ENCODE measurements at places on chromosomes 4 and X.

GRCh38 chrX:131828482-131828881, 194.6 kb upstream of the STK26 start:
- no peak for DNase-seq

- DNase-seq, result no peak
These were observed 395.3 kb downstream of the STPG2 start for GRCh38 chr4:97747945-97748344.

- DNase-seq, result no peak
These were observed 31.1 kb upstream of the MXRA5 start for GRCh38 chrX:3377560-3377959.

DNA sequence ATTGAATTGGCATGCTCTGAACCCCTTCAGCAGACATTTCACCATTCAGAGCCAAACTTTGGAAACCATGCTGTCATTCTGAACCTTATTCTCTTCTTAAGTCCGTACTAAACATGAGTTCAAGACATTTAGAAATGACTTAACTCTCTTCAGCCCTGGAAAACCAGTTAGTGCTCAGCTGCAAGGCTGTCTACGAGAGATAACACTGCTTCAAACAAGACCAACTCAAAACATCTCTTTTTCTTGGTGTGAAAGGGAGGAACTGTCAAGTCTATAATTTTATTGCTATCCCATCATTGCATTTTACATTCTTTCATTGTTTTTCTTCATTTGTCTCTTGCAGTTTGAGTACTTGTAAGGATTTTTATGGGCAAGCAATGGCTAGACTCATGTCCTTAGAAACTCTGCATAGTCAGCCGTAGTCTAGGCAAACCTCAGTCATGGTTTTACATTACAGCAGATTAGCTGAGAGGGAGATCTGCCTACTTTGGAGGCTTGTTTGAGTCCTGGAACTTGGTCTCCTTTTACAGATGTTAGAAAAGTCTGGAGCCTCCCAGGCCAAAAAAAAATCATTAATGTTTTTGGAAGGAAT, 120.6 kb upstream of the JADE1 start:
- no peak for DNase-seq

DNA sequence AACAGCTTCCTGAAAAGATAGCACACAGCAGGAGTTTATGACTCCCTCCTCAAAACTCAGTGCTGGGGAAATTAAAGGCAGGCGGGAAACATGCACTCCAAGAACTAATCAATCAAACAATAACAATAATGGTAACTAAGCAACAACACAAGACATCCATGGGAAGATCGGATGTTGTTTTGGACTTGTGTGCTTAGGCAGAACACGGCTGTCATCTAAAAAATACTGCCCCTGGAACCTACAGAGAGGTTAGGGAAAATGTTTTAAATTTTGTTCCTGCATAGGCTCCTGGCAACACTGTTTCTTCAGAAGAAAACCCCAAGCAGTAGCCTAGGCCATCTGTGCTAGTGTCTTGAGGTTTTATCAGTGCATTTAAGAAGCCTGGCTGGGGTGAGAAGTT, 1378.2 kb downstream of the STIM2 start:
- DNase-seq, result no peak

DNA sequence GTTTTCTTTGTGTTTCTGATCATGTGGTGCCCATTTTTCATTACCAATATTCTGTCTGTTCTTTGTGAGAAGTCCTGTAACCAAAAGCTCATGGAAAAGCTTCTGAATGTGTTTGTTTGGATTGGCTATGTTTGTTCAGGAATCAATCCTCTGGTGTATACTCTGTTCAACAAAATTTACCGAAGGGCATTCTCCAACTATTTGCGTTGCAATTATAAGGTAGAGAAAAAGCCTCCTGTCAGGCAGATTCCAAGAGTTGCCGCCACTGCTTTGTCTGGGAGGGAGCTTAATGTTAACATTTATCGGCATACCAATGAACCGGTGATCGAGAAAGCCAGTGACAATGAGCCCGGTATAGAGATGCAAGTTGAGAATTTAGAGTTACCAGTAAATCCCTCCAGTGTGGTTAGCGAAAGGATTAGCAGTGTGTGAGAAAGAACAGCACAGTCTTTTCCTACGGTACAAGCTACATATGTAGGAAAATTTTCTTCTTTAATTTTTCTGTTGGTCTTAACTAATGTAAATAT, 110.4 kb downstream of the IL13RA2 start:
- no peak for DNase-seq

- no peak for DNase-seq
These were observed 40.9 kb downstream of the ADH5 start for GRCh38 chr4:99047710-99048109.

DNA sequence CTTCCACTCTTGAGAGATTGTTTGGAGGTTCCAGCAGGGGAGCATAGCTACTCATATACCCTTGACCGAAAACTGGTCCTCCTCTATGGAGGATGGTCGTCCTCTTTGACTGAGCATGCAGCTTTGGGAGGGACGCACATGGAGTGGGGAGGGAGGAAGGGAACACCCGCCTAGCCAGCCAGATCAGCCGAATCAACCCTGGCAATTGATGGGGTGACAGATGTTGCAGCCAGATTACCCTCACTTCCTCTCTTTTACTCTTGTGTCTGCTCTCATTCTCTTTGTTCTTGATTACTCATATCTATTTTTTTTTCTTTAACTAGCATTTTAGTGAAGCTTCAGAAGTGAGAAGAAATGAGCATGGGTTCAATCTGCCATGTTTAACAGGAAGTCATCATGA, 19.6 kb downstream of the MGST2 start:
- no peak for DNase-seq

- DNase-seq, result no peak
These were observed 855.0 kb upstream of the GRID2 start for GRCh38 chr4:91448668-91449330.

- DNase-seq, result no peak
These were observed 74.2 kb downstream of the LIMCH1 start for GRCh38 chr4:41611881-41612871.

DNA sequence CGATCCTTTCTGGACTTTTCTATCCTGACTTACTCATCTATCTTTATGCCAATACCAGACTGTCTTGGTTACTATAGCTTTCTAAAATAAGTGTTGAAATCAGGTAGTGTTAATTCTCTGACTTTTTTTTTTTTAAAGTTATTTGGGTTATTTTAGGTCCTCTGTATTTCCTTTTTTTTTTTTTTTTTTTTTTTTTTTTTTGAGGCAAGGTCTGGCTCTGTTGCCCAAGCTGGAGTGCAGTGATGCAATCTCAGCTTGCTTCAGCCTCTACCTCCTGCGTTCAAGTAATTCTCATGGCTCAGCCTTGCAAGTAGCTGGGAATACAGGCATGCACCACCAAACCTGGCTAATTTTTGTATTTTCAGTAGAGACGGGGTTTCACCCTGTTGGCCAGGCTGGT, 2.8 kb upstream of the NELFA start:
- no peak for DNase-seq

GRCh38 chrX:103773445-103773844, 3.2 kb upstream of the PLP1 start:
- no peak for DNase-seq

- no peak for DNase-seq
These were observed 80.1 kb downstream of the PJA1 start for GRCh38 chrX:69085151-69085550.

DNA sequence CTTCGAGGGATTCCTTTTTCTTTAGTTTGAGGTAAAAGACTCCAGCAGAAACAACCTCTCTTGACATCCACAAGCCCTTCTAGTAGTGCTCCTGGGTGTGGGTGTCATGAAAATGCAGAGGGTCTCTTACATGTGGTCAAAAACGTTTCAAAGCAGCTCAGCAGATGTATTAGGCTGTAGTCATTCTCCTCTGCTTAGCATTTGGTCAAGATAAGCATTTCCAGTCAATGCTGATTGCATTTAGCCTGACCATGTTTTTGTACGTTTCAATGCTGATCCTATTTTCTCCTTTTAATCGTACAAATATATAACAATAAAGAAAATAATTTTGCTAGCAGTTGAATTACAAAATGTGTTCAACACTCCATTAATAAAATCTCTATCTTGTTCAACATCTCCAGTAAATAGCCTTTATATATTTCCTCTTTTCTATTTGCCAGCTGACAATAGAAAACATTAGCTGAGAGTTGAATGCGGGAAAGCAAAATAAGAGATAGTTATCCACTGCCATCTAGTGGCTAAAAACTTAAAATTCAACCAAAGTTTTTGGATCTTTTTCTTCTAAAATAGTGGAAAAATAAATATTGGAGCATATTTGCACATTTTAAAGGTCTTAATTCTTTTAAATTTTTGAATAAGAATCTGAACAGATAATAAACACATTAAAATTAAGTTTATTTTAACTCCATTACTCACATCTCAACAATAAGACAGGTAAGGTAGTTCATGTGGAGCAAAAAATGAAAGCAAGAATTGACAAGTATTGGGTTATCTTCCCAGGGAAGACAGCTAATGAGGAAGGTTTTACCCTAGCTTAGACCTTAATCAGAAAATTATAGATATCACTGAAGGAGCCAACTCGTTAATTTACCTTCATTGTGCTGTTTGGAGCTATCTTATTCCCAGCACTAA, 15.2 kb upstream of the PACRGL start:
- DNase-seq, result no peak

DNA sequence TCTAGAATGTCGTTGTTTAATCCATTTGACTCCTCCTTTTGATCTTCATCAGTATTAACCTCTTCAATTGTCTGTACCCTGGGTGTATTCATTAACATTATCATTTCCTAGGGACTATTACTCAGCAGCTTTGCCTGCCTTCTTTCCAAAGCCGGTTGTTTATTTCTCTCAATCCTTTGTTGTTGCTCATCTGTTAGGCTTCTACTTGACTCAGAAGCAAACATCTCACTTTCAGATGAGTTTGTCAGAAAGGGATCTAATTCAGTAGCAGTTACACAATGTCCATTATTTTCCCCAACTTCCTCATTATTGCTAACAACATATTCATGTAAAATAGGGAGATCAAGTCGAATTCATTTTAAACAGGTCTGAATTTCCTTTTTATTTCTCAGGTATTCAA, 22.1 kb upstream of the HSD17B10 start:
- no peak for DNase-seq

DNA sequence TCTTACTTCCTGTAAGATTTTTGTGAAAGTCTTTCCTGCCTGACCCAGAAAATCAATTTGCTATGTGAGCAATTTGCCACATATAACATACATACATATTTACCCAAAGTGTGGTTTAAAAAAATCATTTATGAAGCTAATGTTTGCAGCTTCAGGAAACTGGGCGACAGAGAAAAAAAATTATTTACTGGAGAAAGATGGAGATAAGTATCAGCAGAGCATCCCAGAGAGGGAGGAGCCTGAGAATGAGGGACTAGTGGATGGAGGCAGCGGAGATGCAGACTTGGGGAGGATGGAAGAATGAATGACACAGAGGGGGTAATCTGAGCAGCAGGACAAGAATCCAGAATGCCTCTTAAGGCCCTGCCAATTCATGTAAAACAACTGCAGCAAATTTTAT, 975 bp upstream of the GYPA start:
- no peak for DNase-seq

DNA sequence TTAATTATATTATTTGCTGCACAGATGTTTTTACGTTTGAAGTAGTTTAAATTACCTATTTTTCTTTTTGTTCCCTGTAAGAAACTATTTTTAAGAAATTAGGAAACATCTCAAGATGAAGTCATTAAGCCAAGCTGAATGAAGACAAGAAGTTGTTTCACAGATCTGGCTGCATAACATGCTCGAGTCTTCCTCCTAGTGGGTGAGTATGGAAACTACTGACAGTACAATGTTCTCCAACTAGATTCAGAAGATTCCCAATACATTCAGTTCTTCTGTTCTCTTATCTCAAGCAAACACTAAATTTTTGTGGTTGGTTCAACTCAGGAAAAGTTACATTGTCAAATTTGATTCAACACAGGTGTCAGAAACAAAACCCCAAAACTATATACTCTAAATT, 256.8 kb upstream of the VCX start:
- no peak for DNase-seq

DNA sequence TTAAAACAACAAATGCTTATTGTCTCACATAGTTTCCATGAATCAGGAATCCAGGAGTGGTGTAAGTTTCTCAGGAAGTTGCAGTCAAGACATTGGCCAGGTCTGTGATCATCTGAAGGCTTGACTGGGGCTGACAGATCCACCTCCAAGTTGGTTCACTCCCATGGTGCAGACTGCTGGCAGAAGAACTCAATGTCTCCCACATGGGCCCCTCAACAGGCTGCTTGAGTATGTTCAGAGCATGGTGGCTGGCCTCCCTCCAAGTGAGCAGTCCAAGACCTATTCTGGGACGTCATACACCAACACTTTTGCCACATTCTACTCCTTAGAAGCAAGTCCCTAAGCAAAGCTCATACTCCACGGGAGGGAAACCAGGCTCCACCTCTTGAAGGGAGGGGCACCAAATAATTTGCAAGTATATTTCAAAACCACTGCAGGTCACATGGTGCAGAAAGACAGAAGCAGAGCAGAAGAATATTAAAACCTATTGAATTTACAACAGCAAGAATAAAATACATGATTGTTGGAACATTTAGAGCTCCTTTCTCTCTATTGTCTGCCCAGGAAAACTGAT, 35.3 kb downstream of the LGI2 start:
- DNase-seq, result no peak

GRCh38 chrX:81304563-81304962, 102.7 kb downstream of the SH3BGRL start:
- no peak for DNase-seq

- DNase-seq, result no peak
These were observed 40.4 kb downstream of the HPGDS start for GRCh38 chr4:94302191-94302590.

GRCh38 chr4:168723569-168723968, 226.7 kb downstream of the PALLD start:
- no peak for DNase-seq

- no peak for DNase-seq
These were observed 69.7 kb downstream of the PPP1R2C start for GRCh38 chrX:42708222-42708621.

DNA sequence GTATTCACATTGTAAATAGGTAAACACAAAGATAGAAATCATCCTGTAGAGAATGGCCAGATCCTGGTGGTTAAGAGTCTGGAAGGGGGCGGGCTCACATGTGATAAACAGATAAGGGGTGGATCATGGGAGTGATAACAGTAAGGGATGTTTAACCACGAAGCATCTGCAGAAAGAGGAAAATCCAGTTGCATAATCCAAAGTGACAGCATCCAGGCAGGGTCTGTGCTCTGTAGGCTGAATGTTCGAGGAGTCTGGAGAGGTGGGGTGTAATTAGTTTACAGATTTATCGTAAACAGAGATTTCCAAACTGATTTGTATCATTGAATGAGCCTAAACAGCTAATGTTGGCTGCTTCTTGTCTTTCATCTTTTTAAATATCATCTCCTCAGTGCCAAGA, 1009.8 kb upstream of the SLIT2 start:
- DNase-seq, result no peak

DNA sequence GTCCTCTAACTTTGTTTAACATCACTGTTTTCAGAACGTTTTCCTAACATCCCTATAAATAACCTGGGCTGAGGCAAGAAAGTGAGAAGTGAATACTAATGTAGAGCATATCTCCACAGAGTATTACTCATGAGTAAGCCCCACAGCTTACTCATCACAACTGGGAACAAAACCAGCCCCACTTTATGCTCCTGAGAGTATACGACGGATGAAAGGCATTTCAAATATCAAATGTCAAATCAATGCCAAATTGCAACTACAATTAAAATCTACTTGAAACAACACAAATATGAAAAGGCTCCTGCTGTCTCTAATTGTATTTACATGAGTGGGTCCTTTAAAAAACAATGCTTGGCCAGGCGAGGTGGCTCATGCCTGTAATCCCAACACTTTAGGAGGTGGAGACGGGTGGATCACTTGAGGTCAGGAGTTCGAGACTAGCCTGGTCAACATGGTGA, 41.2 kb downstream of the SH3RF1 start:
- DNase-seq, result no peak

- DNase-seq, result peak; percentile 4
These were observed 133.6 kb upstream of the GIMD1 start for GRCh38 chr4:106502106-106502699.

All from activated T-cell treated with anti-CD3 and anti-CD28 coated beads for 1 hour (primary cell).